ENCODE measurements at places on chromosomes 3 and 15. TPM values are rescaled to one million over a fixed set of nuclear protein-coding genes. Genes with fewer than 3 reads are reported as not detected.
A peak's percentile ranks its signal among the peaks of the same experiment; 100 is the strongest.

DNA sequence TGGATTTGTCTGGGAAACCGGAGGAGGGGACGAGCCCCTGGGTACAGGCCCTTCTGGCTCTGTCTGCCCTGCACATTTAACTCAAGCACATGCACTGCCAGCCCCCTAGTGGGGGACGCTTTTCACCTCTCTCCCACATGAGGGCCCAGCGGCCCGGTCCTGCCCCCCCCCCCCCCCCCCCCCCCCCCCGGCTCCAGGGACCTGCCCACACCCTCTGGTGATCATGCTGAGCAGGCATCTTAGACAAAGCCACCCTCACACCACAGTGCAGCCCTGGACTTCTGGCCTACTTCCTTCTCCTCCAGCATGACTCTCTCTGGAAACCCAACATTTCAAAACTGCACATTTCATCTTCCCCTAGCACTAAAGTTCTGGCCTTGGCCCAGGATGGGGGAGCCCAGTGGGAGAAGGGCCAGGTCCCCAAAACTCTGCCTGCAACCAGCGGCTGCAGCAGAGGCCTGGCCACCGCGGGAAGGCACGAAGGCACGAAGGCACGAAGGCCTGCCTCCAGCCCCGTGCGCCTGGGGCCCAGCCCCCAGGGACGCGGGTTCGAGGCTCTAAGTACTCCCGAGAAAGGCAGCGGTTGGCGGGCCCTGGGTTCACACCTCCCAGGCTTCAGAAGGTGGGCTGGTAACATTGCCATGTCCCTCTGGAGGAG is 14.1 kb downstream of the KLF15 start:
- H3K27me3 ChIP-seq, result no peaks in the 10 kb centered on the region
- no peak overlapping the region for H3K4me3 ChIP-seq
- no peak overlapping the region for H3K27ac ChIP-seq
- H3K4me1 ChIP-seq, result no peaks in the 10 kb centered on the region
- H3K36me3 ChIP-seq, result no peaks in the 10 kb centered on the region

DNA sequence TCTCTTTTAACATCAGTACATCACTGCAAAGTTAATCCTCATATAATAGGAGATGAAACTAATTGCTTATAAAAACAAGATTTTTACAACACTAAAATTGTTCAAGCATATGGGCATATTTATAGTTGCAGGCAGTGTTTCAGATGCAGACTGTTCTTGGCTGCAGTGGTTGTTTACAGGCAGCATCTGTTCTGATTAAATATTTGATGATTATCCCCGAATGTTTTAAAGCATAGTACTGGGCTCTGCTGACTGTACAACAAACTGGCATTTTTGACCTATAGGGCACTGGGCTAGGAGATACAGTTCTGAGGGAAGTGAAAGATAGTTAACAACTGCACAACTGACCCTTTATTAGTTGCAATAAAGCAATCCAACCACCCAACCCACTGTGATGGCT is 113.6 kb downstream of the UBE3A start:
- H3K36me3 ChIP-seq, result no peaks in the 10 kb centered on the region
- no peak for DNase-seq
- no peak overlapping the region for H3K27ac ChIP-seq
- H3K4me1 ChIP-seq, result no peaks in the 10 kb centered on the region
- H3K4me3 ChIP-seq, result no peak overlapping the region
- H3K27me3 ChIP-seq, result no peaks in the 10 kb centered on the region

DNA sequence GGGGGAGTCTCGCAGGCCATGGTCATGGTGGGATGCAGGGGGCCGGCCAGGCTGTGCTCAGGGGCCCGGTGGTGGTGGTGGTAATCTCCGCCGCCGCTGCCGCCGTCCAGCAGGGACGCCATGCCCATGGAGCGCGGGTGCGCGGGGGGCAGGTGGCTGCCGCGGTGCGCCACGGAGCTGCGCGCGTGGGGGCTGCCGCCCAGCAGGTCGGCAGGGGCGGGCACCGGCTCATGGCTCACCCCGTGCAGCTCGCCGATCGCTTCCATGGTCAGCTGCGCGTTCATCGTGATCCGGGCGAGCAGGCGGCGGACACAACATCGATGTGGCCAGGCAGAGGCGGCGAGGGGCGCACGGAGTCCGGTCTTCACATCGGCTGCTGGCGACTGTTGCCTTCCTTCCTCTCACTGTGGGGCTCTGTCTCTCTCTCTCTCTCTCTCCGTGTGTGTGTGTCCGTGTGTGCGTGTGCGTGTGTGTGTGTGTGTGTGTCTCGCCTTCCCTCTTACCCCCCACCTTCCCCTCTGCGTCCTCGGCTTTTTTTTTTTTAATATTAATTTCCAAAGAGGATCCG is 451 bp downstream of the ONECUT1 start:
- no peak for DNase-seq
- H3K27ac ChIP-seq, result no peak overlapping the region
- H3K4me3 ChIP-seq, result peak overlapping the region; percentile 39
- no peaks in the 10 kb centered on the region for H3K4me1 ChIP-seq

- H3K4me3 ChIP-seq, result no peak overlapping the region
- no peak overlapping the region for H3K27ac ChIP-seq
- no peaks in the 10 kb centered on the region for H3K36me3 ChIP-seq
- no peaks in the 10 kb centered on the region for H3K4me1 ChIP-seq
These were observed 225.1 kb downstream of the UACA start for GRCh38 chr15:70538278-70538677.

DNA sequence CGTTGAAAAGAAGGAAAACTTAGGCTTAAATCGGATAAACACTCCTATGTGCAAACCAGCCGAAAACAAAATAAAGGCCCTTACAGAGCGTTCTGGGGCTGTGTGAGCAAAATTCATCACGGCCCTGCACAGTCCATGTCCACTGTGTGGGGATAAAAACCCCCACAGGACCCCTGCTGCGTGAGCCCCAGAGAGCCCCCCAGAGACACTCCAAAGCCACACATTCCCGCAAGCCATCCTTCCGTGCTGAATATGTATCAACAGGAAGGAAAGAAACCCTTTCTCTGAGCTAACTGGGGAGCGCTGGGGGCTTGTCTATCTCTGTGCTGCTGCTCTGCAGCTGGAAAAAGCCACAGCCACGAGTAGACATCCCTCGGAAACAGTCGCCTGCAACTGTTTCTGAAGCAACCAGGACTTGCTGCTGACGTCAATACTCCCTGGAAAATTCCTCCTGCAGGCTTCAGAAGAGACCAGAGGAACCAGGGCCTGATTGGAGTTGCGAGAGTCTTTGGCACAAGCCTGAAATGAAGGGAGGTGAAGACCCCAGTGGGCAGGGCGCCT is 72.7 kb downstream of the NUP210 start:
- no peak overlapping the region for H3K27ac ChIP-seq
- no peaks in the 10 kb centered on the region for H3K4me1 ChIP-seq
- H3K36me3 ChIP-seq, result no peaks in the 10 kb centered on the region
- no peak overlapping the region for H3K4me3 ChIP-seq
- no peaks in the 10 kb centered on the region for H3K27me3 ChIP-seq

DNA sequence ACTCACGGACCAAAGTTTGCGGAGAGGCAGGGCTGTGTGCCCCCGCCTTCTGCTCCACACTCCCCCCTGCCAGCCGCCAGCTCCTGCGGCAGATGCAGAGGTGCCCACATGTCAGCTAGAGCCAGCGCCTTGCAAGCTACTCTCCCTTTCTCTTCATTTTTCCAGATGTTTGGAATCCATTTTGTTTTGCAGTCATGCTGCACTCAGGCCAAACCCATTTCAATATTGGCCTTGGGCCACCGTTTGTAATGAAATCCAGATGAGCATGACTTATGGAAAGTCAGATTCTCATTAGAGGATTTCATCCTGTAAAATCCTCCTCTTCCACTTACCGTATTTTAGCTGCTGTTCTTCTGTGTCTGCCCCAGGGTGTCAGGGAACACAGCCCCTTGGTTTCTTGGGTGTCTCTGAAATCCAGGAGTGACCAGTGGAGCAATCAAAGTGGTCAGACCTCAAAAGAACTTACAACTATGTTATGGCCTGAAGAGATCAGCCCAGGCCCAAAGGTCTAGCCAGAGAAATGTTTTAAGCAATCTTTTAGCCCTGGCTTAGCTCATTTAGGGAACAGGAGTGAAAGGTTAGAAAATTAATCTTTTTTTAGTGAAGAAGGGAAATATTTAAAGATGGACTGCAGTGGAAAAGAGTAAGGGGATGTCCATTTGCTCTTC is 65.8 kb downstream of the AAGAB start:
- no peaks in the 10 kb centered on the region for H3K27me3 ChIP-seq
- DNase-seq, result no peak
- H3K4me1 ChIP-seq, result peaks cover 9% of the 10 kb centered on the region
- H3K27ac ChIP-seq, result peak overlapping the region; percentile 74
- no peaks in the 10 kb centered on the region for H3K36me3 ChIP-seq
- no peak overlapping the region for H3K4me3 ChIP-seq

GRCh38 chr3:63877737-63878393 is 14.2 kb downstream of the ATXN7 start:
- no peak overlapping the region for H3K4me3 ChIP-seq
- H3K36me3 ChIP-seq, result no peaks in the 10 kb centered on the region
- H3K27ac ChIP-seq, result no peak overlapping the region
- no peaks in the 10 kb centered on the region for H3K27me3 ChIP-seq

The SAMMSON gene
- total RNA-seq, result 0.98 TPM

- DNase-seq, result peak; percentile 66
- no peaks in the 10 kb centered on the region for H3K36me3 ChIP-seq
- no peaks in the 10 kb centered on the region for H3K4me1 ChIP-seq
- peak within 1 kb of the TSS; percentile 29 for H3K4me3 ChIP-seq
These were observed at the start of gene CFAP44 for GRCh38 chr3:113441051-113441770. CFAP44 (minus strand) TSS chr3:113441493; CDS start chr3:113433664, 7,829 bp downstream.

GRCh38 chr3:12356996-12357395 is 68.1 kb downstream of the PPARG start:
- H3K27me3 ChIP-seq, result no peaks in the 10 kb centered on the region
- H3K4me3 ChIP-seq, result no peak overlapping the region
- DNase-seq, result no peak
- no peaks in the 10 kb centered on the region for H3K4me1 ChIP-seq
- no peak overlapping the region for H3K27ac ChIP-seq
- H3K36me3 ChIP-seq, result no peaks in the 10 kb centered on the region

GRCh38 chr3:64190517-64191515 is 34.5 kb downstream of the PRICKLE2 start:
- H3K4me1 ChIP-seq, result peaks cover 4% of the 10 kb centered on the region
- H3K36me3 ChIP-seq, result no peaks in the 10 kb centered on the region
- peak overlapping the region; percentile 35 for H3K27ac ChIP-seq
- no peaks in the 10 kb centered on the region for H3K27me3 ChIP-seq
- DNase-seq, result no peak
- no peak overlapping the region for H3K4me3 ChIP-seq

DNA sequence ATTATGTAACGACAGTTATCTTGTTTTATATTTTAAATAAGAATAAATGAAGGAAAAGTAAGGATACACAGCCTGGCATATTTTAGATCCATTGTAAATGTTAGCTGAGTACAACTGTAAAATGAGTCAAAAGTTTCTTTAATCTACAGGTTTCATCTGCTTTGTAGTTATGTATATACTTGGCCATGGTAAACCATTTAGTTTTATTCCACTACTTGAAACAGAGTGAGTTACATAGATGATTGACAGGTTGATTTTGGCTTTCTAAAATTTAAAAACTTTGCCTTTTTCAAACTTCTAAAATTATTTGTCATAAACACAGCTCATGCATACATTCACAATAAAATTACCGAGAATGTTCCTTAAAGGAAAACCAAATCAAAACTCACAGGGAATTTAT is 371.2 kb downstream of the ROBO1 start:
- no peaks in the 10 kb centered on the region for H3K27me3 ChIP-seq
- no peak for DNase-seq
- H3K4me3 ChIP-seq, result no peak overlapping the region
- no peaks in the 10 kb centered on the region for H3K4me1 ChIP-seq
- H3K36me3 ChIP-seq, result no peaks in the 10 kb centered on the region

GRCh38 chr15:85393210-85393609 is 12.8 kb downstream of the AKAP13 start:
- no peak for DNase-seq
- H3K4me1 ChIP-seq, result peaks cover 4% of the 10 kb centered on the region
- H3K27me3 ChIP-seq, result no peaks in the 10 kb centered on the region
- no peak overlapping the region for H3K27ac ChIP-seq
- no peak overlapping the region for H3K4me3 ChIP-seq

DNA sequence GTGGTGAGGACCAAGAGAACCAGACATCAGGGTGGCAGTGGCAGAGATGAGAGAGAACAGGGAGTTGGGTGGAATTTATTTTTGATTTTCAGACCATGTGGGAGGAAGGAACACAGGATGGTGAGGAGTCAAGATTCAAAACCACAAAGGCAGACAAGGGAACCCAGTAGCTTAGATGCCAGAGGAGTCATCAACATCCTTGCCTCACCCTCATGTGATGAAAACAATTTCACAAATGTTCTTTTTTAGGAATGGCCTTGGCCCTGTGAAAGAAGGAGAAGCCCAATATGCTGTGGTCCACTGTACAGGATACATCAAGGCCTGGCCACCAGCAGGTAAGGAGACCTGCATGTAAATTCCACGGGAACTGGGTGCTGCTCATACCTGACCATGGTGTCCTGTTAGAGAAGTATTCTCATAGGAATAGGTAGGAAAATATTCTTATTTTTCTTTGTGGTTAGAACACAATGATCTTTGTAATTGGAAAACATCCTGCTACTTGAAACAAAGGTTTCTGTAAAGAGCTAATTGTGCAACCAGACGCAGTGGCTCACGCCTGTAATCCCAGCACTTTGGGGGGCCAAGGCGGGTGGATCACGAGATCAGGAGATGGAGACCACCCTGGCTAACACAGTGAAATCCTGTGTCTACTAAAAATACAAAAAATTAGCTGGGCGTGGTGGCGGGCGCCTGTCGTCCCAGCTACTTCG is 110.0 kb downstream of the ARNT2 start:
- H3K27me3 ChIP-seq, result no peaks in the 10 kb centered on the region
- H3K36me3 ChIP-seq, result no peaks in the 10 kb centered on the region
- no peak for DNase-seq
- no peak overlapping the region for H3K27ac ChIP-seq
- no peaks in the 10 kb centered on the region for H3K4me1 ChIP-seq

The ASB14 gene
- not detected for total RNA-seq

The FLNB gene
- 242 TPM for total RNA-seq

DNA sequence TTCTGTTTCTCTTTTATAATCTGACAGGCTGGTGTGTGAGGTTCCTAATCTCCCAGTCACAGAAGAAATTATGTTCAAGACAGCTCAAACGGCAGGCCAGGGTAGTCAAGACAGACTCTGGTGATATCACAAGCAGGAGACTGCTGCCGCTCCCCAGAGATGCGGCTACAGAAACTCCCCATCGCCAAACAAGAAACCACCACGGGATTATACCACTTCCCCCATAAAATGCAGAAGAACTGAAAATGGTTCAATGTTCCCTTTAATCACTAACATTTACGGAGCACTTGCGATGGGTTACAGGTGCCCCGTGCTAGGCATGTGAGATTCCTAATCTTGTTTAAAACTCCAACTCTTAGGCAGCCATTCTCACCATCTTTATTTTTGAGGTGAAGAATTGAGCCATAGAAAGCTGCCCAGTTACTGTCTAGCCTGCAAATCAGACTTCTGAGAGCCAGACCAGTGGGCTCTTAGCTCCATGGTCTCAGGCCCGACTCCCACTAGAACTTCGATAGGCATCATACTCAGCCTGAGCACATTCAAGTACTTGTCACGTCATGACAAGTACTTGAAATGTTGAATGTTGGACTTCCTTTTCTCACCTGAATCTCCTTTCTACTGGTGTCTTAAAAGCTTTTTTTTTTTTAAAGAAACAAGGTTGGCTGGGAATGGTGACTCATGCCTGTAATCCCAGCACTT is 58.4 kb downstream of the TBC1D2B start:
- H3K27ac ChIP-seq, result no peak overlapping the region
- H3K36me3 ChIP-seq, result no peaks in the 10 kb centered on the region
- H3K4me3 ChIP-seq, result no peak overlapping the region
- no peak for DNase-seq
- no peaks in the 10 kb centered on the region for H3K4me1 ChIP-seq
